ENCODE measurements at places on chromosomes 1 and 21. TPM values are rescaled to one million over a fixed set of nuclear protein-coding genes. Genes with fewer than 3 reads are reported as not detected.

GRCh38 chr1:116878804-116879477, 30.8 kb upstream of the PTGFRN start:
- peak; percentile 75 for DNase-seq

The KPNA6 gene
- 22.4 TPM for total RNA-seq

DNA sequence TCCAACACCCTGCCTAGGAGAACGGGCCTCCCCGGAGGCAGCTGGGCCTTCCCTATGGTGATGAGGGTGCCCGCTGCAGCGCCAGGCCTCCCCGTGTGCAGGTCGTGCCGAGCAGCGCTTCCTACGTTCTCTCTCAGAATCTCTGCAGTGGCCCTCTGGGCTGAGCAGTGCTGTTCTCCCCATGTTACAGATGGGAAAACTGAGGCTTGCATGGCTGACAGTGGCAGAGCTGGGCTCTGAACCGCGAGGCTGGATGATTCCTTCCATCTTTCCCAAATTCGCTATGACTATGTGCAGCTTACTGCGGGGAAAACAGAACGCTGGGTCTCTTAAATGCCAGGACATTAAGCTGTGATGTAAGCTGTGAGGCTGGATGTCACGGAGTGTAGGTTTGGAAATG, 8.9 kb downstream of the KLHL21 start:
- no peak for DNase-seq

DNA sequence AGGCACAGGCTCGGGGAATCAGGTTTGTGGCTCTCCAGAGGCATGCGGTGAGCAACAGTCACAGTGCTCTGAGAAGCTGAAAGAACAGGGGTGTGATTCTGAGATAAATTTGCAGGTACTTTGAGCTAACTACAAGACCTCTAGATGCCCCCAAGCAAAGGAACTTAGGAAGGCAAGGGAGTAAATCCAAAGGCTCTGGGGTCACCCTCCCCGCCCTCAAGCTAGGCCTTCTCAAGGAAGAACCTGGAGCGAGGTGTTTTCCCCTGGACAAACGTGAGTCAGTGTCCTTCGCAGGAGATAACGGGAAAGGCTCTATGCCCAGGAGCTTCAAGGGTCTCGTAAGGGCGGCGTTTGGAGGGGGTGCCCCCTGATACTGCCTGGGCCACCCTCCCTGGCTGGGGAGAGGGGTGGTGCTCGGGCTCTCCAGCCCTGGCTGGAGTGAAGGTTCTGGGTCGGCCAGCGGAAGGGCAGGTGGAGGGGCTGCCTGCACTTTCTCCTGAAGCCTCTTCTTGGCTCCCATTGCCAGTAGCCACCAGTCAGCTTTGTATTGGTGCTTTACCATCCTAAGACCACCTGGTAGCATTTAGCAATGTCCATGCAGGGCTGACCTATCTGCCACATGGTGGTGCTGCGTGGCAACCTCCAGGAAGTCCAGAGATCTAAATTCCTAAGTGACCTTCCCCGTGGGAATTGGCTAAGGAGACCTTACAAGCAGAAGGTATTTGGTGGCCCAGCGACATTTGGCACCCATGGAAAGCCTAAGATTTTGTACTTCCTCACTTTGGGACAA, 44.0 kb downstream of the GPR161 start:
- DNase-seq = peak; percentile 27

The KCNN3 gene
- total RNA-seq = 0.99 TPM

The TMEM61 gene
- not detected for total RNA-seq

The FUCA1 gene
- 11.7 TPM for total RNA-seq

The CLDN14 gene
- total RNA-seq = not detected

- no peak for DNase-seq
These were observed 127.3 kb downstream of the SYF2 start for GRCh38 chr1:25104932-25105561.

GRCh38 chr1:98221923-98222322, 301.1 kb upstream of the DPYD start:
- peak; percentile 77 for DNase-seq

- no peak for DNase-seq
These were observed 5.9 kb downstream of the ZNF644 start for GRCh38 chr1:91015794-91016550.

DNA sequence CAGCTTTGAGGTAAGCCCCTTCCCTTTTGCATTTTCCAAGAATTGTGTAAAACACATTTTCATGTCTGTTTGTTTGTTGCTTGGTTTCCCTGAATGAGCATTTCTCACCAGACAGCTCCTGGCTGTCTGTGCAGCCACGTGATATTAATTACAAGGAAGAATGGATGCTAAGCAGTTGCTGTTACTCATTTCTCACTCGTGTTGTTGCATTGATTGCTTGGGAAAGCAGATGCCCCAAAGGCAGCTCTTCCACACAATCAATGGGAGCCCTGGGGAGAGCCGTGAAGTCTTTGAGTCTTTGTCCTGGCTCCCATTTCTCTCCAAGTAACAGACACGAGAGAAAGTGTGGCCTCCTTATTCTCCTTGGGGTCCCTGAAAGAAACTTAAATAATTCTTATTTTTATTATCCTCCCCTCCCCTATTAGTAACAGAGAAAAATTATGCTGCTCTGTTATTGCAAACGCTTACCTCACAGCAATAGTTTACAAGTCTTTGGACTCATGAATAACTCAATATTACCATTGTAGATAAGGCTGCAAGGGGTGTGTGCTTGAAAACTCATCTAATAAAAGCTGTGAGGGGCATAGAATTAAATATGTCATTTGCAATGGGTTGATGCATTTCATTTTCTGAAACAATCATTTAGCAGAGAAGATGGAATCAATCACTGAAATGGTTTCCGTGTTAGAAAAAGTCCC, 127.7 kb upstream of the CAMK1G start:
- no peak for DNase-seq

DNA sequence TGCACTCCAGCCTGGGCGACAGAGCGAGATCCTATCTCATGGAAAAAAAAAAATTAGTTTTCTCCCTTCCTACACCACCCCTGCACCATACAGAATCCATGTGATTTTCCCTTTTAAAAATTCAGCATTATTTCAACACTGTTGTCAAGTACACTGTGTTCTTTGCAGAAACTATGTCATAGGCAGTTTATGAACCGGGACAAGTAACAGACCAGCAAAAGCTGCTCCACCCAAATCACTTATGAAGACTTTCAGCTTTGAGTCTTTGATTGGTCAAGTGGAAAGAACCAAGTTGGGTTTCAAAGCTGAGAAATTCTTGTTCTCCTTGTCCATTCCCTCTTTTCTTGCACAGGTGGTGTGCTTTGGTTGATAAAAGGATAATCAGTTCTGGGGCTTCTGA, 173.0 kb downstream of the CDC7 start:
- no peak for DNase-seq

GRCh38 chr1:48916130-48917069, 139.7 kb upstream of the BEND5 start:
- DNase-seq = peak; percentile 78

DNA sequence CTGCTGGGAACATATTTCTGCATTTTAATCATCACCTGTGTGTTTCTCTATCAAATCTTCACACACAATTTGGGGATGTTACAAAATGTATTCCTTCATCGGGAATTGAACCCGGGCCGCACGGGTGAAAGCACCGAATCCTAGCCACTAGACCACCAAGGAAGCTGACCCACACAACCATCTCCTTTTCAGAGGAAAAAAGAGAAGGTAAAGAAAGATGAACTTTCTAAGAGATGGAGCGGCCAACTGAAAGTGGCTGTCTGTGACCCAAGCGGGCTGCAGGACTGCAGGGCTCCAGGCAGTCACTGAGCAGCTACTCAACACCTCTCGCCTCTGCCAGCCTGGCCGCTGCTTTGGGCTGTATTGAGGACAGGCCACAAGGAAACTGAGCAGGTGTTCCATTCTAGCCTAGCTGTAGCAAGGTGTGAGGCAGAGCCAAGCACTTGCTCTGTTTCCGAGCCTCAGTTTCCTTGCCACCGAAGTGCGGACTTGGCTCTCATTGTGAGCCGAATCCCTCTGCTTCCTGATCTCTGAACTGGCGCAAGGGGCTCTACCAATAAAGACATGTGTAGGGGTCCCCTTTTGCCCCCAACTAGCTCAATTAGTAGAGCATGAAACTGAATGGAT, 156.9 kb upstream of the NBPF11 start:
- DNase-seq = no peak

DNA sequence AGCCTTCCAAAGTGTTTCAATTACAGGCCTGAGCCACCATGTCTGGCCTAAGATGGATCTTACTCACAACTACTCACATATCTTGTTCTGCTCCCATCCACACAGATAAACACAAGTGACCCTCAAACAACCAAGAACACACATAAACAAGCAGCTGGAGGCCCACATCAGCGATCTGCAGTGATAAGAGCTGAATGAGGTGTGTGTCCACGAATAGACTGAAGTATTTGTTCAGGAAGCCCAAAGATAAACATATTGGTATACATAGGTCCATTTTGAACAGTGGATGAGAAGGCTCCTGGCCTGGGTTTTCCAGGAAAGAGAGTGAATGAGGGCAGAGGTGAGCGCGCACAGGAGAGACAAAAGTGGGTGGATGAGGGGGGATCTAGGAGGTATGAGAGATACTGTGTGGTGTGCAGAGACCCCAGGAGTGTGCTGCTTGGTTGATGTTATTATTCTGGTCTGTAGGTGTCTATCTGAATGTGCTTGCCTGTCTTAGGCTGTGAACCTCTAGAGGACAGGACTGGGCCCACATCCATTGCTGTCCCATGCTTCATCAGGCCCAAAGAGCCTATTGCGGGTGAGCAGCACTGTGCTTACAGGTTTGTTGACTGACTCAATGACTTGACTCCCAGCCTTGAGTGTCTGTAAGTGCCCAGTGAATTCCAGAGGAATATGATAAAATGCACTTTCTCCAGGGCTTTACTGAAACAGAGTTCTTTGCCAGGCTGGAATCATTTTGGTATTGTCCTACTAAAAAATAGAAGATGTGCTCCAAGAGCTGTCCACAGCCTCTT, 79.9 kb upstream of the ATP1A1 start:
- no peak for DNase-seq

The KLHDC9 gene
- total RNA-seq = 0.99 TPM

GRCh38 chr21:41158026-41158425, 9.9 kb upstream of the BACE2 start:
- no peak for DNase-seq

DNA sequence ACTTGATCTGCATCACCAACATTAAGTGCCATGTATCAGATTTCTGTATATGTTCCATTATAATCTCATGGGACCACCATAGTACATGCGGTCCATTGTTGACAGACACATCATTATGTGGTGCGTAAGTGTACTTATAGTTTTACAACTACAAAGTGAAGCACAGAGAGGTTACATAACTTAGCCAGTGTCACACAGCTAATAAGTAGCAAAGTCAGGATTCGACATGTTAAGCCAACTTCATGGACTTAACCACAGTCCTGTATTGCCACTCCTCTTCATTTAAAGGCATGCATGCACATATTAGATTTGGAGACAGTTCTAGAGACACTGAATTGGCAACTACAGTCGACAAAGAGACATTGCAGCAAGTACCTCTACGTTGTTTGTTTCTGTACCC, 120.5 kb downstream of the ATF6 start:
- no peak for DNase-seq

The RGS13 gene
- total RNA-seq = not detected

- no peak for DNase-seq
These were observed 25.5 kb downstream of the TNR start for GRCh38 chr1:175717610-175718540.

- no peak for DNase-seq
These were observed 40.4 kb downstream of the GNG12 start for GRCh38 chr1:67792741-67793458.

- DNase-seq = no peak
These were observed 147.9 kb downstream of the LRRC40 start for GRCh38 chr1:70057500-70057899.

- no peak for DNase-seq
These were observed 59.5 kb downstream of the KCNK1 start for GRCh38 chr1:233673261-233673946.

DNA sequence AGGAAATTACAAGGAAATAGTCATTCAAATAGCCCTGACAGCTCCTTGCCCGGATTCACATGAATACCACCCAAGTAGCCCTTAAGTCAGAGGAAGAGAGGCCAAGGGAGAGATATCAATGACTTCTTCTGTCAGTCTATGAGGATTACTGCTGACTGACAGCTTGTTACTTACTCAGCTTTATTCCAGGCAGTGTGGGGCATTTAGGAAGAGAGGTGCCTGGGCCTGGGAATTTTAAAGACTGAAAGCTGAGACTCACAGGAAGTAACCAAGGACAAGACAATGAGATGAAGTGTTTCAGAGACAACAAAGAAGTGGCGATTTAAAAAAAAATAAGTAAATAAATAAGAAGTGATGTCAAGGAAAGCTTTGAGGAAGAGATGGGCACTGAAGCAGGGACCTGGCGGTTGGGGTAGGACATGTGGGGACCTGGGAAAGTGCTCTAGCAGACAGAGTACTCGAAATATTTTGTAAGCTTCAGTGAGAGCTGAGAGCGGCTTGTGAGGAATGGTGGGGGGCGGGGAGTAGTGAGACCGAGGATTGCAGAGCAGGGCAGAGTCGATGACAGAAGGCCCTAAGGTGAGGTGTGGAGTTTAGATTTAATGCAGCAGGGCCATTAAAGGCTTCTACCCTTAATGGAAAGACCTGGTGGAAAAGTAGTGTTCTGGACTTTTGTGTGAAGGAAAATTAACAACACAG, 58.9 kb downstream of the ST3GAL3 start:
- peak; percentile 20 for DNase-seq

The EDN2 gene
- not detected for total RNA-seq

DNA sequence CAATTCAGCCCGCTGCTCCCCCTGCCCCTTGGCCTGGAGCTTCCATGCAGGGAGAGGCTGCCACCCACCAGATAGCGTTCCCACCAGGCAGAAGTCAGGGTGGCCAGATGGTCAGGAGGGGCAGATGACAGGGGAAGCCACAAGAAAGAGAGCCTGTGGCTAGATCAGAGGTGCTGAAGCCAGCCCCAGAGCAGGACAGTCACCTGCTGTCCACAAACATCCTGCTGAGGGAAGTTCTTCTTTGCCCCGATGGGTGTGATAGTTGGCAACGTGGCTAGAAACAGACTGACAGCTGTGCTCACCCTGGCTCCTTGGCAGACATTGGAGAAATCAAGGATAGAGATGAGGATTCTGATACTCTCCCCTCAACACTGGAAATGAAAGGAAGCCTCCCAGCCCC, 27.2 kb upstream of the SRP9 start:
- no peak for DNase-seq

The DIP2A gene
- 29.8 TPM for total RNA-seq

The NUP210L gene
- under 0.01 TPM for total RNA-seq

- peak; percentile 31 for DNase-seq
These were observed 111.8 kb upstream of the JUN start for GRCh38 chr1:58895559-58896145.

DNA sequence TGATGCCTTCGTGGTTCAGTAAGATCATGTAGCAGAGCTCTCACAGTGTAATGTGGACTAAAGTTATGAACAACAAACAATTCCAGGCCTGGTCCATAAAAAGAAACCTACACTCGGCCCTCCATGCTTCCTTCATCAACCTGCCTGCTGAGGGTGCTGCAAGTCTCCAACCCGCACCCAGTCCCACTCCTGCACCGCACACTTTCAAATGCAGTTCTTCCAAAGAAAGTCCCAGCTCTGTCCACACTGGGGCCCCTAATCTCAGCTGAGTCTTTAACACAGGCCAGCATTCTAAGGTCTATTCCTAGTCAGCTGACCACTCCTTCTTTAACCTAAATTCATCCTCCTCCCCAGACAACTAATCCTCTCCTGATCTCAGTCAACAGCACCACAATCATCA, 71.5 kb upstream of the NR5A2 start:
- no peak for DNase-seq

The C8B gene
- total RNA-seq = not detected

GRCh38 chr1:167631936-167632614, 2.0 kb downstream of the RCSD1 start:
- no peak for DNase-seq

The DMRTA2 gene
- not detected for total RNA-seq
